Central memory CD4-positive, alpha-beta T cell (primary cell): ENCODE measurements at places on chromosomes 11 and 22.
A peak's percentile ranks its signal among the peaks of the same experiment; 100 is the strongest.

- DNase-seq = no peak
These were observed 859.5 kb upstream of the CCDC90B start for GRCh38 chr11:84145616-84146185.

DNA sequence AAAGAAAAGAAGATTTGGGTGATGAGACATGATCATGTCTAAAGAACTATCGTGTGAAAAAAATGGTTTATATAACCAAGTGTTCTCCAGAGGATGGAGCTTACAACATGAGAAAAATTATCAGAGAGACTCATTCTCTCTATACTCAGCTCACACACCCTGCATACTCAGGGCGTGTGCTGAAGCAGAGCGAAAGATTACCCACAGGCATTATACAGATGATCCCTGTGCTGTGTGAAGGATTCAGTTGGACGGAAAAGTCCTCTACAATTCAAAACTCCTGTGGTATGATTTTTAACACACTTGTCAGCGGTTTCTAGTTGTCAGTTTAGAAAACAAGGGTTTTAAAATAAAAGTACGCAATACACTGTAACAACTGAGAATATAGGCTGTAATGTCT lies 267.3 kb downstream of the DLG2 start:
- DNase-seq = no peak

GRCh38 chr11:73761403-73761945 lies 600 bp upstream of the RAB6A start:
- no peak for DNase-seq

DNA sequence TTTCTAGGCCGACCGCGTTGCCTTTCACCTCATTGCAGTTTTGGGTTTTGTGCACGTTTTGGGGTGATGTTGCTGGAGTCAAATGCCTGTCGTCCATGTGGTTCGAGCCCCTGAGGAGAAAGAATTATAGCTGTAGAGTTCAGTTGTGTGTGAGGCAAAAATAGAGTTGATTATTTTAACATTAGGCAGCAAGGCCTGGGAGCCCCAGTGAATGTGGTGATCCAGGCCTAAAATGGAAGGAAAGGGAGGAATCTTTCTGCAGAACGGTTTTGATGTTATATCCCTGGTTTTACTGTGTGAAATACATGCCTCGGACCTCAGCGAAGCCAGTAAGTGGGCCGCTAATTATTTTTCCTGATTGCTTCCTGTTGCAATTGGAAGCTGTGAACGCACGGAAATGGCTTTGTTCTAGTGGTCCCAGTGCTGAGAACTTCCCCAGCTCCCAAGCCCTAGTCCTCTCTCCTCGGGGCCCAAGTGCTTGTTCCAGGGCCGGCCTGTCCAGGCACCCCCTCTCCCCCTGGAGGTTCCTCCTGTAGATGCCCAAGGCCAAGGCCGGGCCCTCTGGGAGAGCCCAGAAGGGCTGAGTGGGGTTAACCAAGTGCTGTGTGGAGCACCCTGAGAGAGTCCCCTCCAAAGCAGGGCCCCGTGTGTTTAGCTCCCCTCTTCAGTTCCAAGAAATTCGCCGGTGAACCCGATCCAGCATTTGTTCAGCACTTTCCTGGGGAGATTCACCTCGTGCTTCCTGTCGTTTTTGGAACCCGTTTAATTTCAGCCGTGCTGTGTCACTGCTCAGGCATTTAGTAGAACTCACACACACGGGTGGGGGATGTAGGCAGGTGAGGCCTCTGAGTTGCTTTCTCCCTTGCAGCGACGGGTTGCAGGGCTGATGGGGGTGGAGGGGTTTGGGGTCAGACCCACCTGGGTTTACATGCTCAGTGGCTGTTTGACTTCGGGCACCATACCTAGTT lies 2.1 kb downstream of the LRP5 start:
- no peak for DNase-seq

GRCh38 chr11:124946735-124947141 lies 7.3 kb upstream of the CCDC15 start:
- no peak for DNase-seq

GRCh38 chr11:100119176-100119575 lies 567.9 kb upstream of the ARHGAP42 start:
- DNase-seq = no peak

GRCh38 chr22:30314915-30315314 lies 11.8 kb downstream of the TBC1D10A start:
- peak; percentile 31 for DNase-seq

DNA sequence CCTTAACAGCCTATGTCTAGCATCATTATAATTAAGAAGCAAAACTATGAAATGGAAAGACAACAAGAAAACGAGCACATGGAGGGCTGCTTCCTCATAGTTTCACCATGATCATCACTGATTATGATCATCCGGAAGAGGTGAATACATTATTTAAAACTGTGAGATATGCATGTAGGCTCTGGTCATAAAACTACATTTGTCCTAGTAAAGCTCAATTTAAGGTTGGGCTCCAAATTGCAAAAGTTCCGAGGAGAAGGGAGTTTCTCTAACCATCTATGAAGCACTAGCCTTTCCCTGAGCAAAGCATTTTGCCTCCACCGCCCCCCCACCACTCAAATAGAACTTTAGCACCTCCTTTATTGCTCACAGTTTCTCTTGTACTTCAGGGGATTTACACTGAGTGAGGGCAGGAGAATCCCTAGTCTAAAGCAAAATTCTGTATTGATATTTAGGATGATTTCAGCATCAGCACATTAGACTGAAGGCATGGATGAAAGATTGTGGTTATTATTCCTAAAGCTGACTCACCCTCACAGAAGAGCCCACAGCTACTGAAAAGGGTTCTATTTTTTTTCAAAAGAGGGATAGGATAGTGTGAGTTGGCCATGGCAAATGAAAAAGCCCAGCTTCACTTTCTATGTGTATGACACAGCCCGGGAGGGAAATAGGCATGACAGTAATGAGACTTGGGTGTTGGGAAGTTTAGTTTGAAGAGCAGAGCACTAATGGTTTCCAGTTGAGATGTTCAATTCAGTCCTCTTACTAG lies 203.4 kb downstream of the CADM1 start:
- DNase-seq = no peak
